ENCODE measurements at places on chromosomes 1 and 21.

DNA sequence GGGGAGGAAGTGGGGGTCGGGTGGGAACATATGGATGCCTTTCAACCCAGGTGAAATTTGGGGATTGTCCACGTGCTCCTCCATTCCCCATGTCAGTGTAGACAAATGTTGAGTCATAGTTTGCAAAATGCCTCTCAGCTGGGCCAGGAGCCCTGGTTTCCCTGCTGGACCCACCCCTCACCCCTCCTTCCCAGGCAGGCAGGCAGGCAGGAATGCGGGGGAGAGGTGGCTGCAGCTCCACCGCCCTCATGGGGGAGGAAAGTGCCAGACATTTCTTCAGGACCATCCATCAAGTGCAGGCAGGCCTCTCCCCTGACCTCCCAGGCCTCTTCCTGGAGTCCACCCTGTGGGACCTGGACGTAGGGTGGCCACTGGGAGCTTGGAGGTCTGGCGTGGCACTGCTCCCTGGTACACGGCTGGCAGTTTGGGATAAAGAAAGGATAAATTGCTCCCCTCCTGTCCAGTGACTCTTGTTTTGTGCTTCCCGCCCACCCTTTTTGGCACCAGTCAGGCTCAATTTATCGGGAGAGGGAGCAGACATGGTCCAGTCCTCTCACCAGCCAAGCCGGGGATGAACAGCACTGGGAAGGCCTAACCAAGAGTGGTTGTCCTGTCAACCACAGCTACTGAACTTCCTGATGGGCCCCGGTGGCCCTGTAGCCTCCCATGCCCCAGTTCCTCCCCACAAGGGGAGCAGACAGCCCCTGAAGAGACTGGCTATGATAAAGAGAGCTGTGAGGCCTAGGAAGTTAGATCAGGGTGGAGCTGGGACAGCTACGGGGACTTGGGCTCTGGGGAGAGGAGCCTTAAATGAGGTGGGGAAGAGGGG is 18.9 kb downstream of the NPR1 start:
- DNase-seq: no peak

- peak; percentile 33 for DNase-seq
Observed at GRCh38 chr1:184223216-184223615, 163.6 kb upstream of the C1orf21 start.

GRCh38 chr1:70979313-70979712 is 68.3 kb downstream of the PTGER3 start:
- DNase-seq: no peak

GRCh38 chr1:169160845-169161495 is 54.5 kb downstream of the ATP1B1 start:
- peak; percentile 6 for DNase-seq

GRCh38 chr1:208264469-208265121 is 20.4 kb upstream of the PLXNA2 start:
- DNase-seq: no peak

DNA sequence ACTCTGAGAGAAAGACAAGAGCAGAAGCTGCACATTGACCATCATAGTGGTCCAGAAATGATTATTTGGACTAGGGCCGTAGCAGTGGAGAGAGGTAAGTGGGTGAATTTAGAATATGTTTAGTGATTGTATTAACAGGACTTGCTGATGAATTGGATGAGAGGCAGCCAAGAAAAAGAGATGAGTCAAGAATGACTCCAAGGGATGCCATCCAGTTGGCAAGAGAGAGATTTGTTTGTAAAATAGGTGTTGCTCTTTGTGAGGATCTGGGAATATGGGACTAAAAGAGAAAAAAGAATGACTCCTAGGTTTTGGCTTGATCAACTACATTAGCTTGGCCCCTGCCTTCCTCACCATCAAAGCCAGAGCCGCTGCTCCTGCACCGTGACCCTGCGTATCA is 54.2 kb upstream of the ARTN start:
- peak; percentile 77 for DNase-seq

GRCh38 chr1:50427818-50428779 is 4.9 kb upstream of the DMRTA2 start:
- DNase-seq: no peak

- DNase-seq: peak; percentile 98
Observed at GRCh38 chr21:46079352-46080170, 18.4 kb upstream of the COL6A2 start.

DNA sequence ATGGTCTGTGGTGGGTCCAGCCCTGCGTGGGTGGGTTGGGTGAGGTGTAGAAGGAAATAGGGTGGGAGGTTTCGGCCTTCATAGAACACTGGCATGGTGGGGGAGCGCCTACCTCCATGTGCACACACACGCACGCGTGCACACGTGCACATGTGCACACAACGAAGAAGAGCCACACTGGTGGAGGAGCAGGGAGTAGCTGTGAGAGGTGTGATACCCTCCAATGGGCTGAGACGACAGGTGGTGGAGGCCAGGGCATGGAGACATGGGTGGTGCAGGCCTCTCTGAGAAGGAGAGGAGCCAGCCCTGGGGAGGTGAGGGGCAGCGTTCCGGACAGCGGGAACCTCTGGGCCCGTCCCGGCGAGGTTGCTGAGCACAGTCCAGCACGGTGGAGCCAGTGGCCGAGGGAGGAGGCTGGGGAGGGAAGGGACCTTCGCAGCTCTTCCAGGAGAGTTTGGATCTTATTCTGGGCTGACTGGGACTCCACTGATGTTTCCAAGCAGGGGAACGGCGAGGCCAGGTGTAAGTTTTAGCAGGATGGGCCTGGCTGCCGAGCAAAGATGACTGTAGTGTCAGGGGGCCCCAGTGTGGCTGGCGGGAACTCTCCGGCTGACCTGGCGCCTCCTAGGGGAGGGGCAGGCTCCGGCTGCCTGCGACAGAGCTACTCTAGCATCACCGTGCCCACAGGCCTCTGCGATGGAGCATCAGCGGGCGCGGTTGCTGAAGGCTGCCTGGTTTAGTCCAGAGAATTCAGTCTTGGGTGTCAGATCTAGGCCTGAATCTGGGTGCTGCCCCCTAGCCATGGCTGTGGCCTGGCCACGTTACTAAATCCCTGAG is 107.2 kb downstream of the ARHGEF10L start:
- no peak for DNase-seq

- DNase-seq: no peak
Observed at GRCh38 chr1:28197682-28198415, 21.4 kb upstream of the PTAFR start.

GRCh38 chr1:26280333-26281042 is 602 bp downstream of the SH3BGRL3 start:
- peak; percentile 64 for DNase-seq

DNA sequence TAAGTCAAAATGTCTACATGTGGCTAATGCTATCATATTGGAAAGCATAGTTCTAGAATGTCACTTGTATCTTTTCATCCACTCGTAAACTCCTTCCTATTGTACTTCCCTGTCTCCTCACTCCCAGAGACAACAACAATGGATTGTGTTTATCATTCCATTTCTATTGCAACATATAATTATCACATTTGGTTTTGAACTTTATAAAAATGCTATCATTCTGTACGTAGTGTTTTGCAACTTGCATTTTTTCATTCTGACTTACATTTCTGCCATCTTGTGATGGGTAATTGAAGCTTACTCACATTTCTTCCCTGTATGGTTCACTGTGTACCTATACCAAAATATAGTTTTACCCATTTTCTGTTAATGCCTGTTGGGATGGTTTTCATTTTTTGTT is 14.5 kb upstream of the CSF3R start:
- no peak for DNase-seq

DNA sequence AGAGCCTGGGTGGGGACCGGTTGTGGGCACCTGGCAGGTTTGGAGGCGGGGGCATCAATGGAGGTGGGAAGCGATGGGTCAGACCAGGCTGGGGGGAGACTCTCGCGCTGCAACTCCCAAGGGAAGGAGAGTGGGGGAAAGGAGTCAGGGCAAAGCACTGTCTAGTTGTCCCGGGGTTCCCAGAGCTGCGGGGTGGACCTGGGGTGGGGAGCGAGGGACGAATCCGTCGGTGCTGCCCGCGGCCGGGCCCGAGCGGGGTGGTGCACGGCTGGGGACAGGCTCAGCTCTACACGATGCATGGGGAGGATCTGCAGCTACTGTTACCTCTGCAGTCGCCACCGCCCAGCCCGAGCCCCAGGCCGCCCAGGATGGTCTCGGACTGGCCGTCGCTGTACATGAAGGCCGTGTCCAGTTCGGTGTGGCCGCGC is 427 bp downstream of the AKR7A2 start:
- no peak for DNase-seq

GRCh38 chr1:31414980-31415370 is 2.0 kb downstream of the SERINC2 start:
- no peak for DNase-seq

All from EH (cell line).